ENCODE measurements at places on chromosomes 12 and 14.

DNA sequence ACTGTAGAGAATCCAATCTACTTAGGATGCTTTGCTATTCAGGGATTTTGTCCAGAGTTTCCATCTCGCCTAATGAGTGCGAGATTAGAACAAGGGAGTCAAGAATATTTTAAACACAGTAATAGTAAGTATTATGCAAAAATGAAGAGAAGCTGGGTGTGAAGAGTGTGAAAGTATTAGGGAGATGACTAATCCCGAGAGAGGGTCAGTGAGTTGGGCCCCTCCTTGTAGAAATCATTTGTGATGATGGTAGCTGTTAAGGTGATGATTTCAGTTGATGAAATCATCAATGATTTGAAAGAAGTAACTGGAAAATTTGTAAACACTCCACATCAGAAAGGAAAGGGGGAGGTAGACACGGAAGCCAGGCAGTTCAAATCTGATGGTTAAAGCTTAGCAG lies 478.9 kb upstream of the MGAT4C start:
- DNase-seq = no peak

GRCh38 chr12:92261071-92261470 lies 115.4 kb upstream of the BTG1 start:
- DNase-seq = no peak

DNA sequence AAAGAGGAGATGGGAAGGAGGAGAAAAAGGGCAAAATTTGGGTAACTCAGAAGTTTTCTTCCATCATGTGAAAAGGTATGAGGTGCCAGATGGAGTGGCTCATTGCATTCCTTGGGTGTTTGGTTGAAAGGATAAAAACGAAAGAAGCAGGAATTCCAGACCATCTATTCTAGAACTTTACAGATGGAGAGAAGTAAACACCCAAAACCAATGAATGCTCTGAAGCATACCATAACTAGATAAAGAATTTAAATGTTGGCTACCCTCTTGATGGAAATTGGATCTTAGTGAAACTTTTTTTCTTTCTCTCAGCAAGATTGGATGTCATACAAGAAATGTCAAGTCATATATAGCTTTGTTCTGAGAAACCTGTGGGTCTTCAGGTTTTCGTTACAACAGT lies 175.6 kb upstream of the FAR2 start:
- peak; percentile 13 for DNase-seq

DNA sequence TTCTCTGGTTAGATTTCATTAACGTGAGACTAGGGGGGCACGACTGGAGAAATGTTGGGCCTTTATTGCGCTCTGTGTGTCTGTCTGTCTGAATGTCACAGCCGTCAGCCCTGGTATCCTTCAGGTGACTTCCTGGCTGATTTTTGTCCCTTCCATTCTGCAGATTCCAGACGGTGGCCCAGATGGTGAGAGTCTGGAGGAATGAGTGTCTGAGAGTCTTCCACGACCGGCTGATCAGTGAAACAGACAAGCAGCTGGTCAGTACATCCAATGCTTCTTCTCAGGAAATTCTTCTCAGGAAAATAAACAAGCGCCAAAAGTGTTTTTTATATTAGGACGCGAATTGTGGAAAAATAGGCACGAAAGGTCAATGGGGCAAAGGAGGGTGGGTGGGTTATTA lies 93.5 kb downstream of the CCDC92 start:
- DNase-seq = no peak

GRCh38 chr12:20778969-20779368 lies 31.5 kb upstream of the SLCO1B3 start:
- DNase-seq = no peak

DNA sequence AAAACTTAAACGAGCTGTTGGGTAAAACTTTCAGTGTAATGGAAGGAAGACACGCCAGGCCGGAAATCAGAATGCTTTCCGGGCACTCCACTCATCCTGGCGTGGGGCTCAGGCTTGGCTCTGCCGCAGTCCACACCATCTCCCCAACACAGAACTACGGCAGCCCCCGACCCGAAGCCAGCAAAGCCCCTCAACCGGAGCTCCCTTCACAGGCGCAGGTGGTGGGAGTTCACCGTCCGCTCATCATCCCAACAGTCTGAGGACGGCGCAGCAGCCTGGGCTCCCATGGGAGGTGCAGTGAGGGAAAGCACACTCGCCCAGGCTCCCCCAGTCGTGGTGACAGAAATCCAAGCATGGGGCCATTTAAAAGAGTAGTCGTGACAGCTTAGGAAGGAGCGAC lies 11.0 kb upstream of the MMP17 start:
- DNase-seq = no peak

GRCh38 chr14:90665321-90666000 lies 150.8 kb downstream of the TTC7B start:
- DNase-seq = no peak

DNA sequence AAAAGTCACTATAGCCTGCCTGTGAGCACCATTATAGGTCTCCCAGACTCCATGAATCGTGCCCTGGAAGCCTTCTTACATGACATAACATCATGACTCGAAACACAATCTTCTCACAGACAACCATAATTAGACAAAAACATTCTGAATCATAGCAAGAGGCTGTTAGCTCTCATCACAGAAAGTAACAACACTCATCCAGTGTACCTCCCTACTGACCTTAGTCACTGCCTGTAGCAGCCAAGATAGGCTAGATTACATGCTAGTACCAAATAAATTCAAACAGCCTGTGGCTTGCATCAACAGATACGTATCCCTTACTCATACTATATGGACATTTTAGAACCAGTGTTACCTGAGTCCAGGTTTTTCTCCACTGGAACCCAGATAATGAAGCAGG lies 663.8 kb upstream of the FOXG1 start:
- no peak for DNase-seq

GRCh38 chr12:122886851-122887818 lies 8.8 kb downstream of the VPS37B start:
- DNase-seq = no peak

DNA sequence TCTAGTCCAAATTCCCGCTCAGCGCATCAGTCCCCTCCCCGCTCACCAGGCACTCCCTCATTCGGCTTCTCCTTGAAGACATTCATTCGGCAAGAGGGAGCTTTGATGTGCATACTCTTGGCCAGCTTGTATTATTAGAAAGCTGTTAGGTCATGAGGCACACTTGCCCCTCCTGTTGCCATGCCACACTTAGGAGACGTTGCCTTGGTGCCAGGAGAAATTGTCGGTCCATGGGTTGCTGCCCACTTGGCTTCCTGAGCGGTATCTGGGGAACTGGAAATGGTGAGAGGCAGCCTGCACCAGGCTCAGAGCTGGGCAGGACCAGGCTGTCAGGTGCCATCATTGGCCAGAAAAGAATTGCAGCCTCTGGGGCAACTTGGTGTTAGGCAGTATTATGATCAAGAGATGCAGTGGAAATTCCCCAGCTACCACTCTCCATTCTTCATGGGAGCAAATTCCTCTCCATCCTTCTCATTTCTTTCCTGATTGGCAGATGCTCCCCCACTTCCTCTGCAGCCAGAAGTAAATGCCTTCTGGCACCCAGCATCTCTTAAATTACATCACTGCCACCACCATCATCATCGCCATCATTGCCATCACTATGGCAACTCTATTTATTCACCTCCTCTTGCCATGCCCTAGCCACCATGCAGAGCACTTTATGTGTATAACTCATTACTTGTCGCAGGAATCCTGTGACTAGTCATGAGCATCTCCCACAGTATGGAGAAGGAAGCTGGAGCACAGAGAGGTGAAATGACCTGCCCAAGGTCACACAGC lies 12.4 kb downstream of the CABP1 start:
- DNase-seq = no peak

DNA sequence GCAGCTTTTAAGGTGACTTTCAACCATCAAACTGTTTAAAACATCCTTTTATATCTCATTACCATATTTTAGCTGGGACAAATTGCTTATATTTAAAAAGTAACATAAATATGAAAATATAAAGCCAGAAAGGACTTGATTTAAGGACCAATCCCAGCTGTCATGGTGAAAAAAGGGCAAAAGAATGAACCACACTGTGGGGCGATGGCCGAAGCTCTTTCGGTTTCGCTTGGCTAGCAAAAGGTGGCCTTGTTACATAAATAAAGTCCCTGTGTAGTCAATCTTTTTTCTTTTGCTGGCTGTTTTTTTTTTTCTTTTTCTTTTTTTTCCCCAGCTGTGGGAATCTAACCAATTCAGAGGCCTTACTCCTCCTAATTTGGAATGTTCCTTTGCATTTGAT lies 50.9 kb downstream of the FBXO33 start:
- DNase-seq = no peak

- no peak for DNase-seq
Observed at GRCh38 chr12:26231921-26232320, 36.5 kb downstream of the SSPN start.

DNA sequence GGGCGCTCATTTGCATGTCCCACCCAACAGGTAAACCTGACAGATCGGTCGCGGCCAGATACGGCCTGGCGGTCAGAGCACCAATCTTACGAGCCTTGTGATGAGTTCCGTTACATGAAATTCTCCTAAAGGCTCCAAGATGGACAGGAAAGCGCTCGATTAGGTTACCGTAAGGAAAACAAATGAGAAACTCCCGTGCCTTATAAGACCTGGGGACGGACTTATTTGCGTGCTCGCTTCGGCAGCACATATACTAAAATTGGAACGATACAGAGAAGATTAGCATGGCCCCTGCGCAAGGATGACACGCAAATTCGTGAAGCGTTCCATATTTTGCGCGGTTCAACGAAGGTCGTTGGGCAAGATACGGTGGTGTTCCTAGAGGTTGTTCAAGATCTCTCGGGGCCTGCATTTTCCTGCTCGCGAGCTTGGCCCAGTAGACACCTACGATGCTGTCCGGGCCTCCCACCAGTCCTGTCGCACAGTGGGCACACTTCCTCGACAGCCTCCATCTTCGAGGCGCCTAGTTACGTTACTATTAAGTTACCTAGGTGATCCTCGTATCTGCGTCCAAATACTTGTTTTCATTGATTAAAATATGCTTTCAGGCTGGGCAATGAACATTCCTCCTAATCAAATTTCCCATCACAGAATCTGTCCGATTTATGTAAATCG lies at the start of gene RNU6-7:
Gene RNU6-7 (plus strand): TSS at position 230 of the 675 bp plus-strand sequence.
- DNase-seq = no peak

DNA sequence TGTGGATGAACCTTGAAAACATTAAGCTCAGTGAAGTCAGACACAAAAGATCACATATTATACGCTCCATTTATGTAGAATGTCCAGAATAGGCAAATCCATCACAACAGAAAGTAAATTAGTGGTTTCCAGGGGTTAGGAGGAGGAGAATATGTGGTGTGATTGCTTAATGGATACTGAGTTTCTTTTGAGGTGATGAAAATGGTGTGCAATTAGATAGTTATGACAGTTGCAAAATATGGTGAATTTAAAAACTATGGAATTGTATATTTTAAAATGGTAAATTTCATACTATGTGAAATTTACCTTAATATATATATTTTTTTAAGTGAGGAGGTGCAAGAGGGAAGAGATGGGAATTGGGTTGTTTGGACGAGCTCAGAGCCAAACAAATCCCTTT lies 46.3 kb upstream of the KICS2 start:
- DNase-seq = no peak

GRCh38 chr12:52381206-52381605 lies 4.2 kb downstream of the KRT84 start:
- DNase-seq = no peak

GRCh38 chr14:89085737-89086382 lies 261.4 kb downstream of the TTC8 start:
- DNase-seq = no peak

DNA sequence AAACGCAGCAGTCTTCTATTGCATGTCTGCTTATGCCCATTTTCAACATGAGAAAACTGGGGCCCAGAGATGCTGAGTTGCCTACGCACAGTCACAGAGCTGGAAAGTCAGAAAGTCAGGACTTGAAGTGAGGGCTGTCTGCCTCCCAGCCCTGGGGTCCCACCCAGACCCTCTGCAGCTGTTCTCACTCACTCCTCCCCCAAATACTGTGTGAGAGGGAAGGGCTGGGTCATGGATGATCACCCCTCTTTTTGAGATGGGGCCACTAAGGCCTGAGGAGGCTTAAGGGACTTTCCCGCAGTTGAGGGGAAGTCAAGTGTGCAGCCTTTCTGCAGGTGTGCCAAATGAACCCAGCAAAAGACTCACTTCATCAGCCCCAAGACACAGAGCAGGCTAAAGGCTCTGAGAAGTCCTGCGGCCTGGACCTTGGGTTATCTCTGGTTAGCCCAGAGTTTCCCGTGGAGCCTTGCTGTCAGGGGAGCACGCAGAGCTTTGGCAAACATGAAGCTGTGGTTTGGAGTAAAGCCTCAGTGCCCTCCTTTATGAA lies 18.7 kb downstream of the DTX1 start:
- DNase-seq = no peak

DNA sequence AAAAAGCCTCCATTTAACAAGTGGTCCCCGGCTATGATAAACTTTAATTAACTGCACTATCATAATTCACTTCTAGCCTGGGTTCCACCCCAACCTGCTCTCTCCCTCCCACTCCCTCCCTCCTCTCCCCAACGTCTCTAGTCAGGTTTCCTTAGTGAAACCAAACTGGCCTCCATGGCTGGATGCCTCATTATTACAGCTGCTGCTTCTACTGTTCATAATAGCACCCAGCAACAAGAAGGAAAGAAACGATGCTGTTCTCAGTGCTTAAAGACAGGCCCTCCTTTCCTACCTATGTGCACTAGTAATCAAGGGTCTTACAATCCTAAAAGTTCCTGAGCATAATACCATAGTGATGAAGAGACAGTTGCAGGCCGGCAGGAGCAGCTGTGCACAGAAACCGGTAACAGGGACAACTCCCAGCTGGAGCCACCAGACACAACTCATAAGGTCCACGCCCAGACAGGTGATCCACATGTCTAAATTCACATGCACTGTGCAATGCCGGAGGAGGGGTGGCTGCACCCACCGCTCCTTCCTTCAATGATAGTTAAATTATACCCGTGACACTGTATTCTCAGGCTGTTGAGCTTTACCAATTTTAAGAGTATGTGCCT lies 6.2 kb downstream of the IRF2BPL start:
- DNase-seq = no peak

DNA sequence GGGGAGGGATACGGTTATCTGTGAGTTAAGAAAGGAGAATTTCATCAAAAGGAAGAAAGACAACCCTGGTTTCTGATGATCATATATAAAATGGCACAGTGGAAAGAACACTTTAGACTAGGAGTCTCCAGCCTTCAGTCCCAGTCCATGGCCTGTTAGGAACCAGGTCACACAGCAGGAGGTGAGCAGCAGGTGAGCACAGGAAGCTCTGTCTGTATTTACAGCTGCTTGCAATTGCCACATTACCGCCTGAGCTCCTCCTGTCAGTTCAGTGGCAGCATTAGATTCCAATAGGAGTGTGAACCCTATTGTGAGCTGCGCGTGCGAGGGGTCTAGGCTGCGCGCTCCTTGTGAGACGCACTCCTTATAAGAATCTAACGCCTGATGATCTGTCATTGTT lies 137.9 kb downstream of the BTG1 start:
- no peak for DNase-seq

- DNase-seq = no peak
Observed at GRCh38 chr14:36521598-36522345, 1.7 kb upstream of the NKX2-1 start.

Measured in AG04450 (cell line).